Right lobe of liver (tissue), 6 donors: ENCODE measurements at places on chromosomes 6 and 20.

GRCh38 chr6:107435798-107436197, 23.6 kb downstream of the PDSS2 start:
- H3K27me3 ChIP-seq, result no peaks in the 10 kb centered on the region
- H3K4me3 ChIP-seq, result no peak overlapping the region
- no peaks in the 10 kb centered on the region for H3K4me1 ChIP-seq
- no peak for DNase-seq

- H3K4me3 ChIP-seq, result no peak overlapping the region
- peak; percentile 20 for DNase-seq
- H3K4me1 ChIP-seq, result no peaks in the 10 kb centered on the region
- H3K27ac ChIP-seq, result no peak overlapping the region
- no peaks in the 10 kb centered on the region for H3K36me3 ChIP-seq
Observed at GRCh38 chr20:53805895-53806384, 212.3 kb upstream of the ZNF217 start.

- H3K4me1 ChIP-seq, result no peaks in the 10 kb centered on the region
- no peak overlapping the region for H3K27ac ChIP-seq
- H3K4me3 ChIP-seq, result no peak overlapping the region
- no peaks in the 10 kb centered on the region for H3K36me3 ChIP-seq
Observed at GRCh38 chr20:7855545-7855944, 84.7 kb downstream of the HAO1 start.

DNA sequence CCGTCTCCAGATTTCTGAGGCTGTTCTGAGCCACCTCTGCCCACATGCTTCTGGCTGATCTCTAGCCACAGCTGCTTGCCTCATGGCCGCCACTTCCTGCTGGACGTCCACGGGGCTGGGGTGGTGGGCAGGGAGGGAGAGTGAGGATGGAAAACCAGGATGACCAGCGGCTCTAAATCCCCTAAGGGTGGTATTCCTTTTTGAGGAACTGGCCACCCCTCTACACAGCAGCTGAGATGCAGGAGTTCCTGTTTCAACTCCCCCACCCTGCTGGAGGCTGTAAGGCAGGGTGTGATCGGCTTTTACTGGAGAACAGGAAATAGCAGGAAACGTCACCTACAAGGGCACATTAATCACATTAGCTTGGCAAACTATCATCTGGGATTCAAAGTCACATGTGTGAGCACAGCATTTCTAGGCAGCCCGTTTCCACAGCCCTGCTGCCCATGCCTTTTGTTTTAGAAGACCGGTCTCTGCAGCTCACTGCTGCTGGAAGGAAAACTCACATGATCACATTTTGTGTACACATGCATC, 181.6 kb upstream of the ECI2 start:
- DNase-seq, result no peak
- H3K4me1 ChIP-seq, result no peaks in the 10 kb centered on the region
- no peak overlapping the region for H3K27ac ChIP-seq
- H3K36me3 ChIP-seq, result no peaks in the 10 kb centered on the region

- no peaks in the 10 kb centered on the region for H3K4me1 ChIP-seq
- no peaks in the 10 kb centered on the region for H3K27me3 ChIP-seq
- no peak overlapping the region for H3K4me3 ChIP-seq
- H3K36me3 ChIP-seq, result no peaks in the 10 kb centered on the region
- no peak for DNase-seq
- no peak overlapping the region for H3K27ac ChIP-seq
Observed at GRCh38 chr20:50427719-50428083, 82.5 kb upstream of the PTPN1 start.

DNA sequence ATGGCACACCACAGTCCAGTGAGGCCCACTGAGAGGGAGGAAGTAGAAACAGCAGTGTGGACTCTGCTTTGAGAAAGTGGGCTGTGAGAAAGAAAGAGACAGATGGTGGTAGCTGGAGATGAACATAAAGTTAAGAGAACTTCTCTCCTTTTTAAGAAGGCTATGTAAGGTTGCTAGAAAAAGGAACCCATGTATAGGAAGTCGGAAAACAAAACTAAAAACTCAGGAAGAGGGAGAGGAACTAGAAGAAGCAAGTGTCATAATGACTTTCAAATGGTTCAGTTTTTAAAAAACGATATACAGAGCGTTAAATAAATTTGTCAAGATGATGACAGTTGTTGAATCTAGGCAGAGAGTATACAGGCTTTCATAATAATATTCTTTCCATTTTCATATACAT, 25.4 kb upstream of the GMNN start:
- H3K4me1 ChIP-seq, result no peaks in the 10 kb centered on the region
- no peak for DNase-seq
- H3K27ac ChIP-seq, result no peak overlapping the region
- no peaks in the 10 kb centered on the region for H3K27me3 ChIP-seq

DNA sequence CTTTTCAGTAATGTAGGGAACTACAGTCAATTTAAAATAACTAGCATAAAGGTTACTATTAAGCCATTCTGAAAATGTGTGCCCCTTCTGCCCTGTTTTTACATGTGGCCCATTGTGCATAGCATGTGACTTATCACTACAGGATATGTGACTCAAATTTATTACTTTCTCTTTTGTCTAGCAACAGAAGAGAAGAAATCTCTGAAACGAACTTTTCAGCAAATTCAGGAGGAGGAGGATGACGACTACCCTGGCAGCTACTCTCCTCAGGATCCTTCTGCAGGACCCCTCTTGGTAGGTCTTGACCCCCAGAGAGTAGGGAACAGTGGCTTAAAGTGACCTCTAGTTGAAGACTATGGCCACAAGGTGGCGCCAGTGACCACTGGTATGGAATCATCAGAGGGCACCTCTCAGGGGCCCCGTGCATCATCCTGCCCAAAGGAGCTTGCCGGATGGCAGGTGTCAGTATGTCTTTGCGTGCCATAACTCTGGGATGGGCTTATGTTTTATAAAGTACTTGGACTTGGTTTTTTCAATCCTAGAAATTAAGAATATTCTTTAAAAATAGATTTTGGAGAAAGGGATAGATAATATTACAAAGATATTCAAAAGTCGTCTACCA, 23.9 kb downstream of the RPRD1B start:
- H3K36me3 ChIP-seq, result peaks cover 10% of the 10 kb centered on the region
- H3K27me3 ChIP-seq, result no peaks in the 10 kb centered on the region
- peak; percentile 83 for DNase-seq
- no peak overlapping the region for H3K27ac ChIP-seq
- H3K4me1 ChIP-seq, result no peaks in the 10 kb centered on the region

DNA sequence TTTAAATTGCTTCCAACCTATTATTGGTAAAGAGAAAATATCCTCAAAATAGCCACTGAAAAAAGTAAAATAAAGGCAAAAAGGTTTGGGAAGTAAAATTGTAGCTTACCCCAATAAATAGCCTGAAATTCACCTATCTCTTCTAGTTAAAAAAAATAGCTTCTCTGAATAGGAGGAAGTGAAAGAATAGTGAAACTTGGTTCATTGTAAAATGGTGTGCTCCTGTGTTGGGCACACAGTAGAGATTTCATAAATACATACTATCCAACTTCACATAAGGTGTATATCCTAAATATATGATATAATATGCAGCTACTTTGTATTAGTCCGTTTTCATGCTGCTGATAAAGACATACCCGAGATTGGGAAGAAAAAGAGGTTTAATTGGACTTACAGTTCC, 45.3 kb downstream of the CDK19 start:
- no peak for DNase-seq
- H3K36me3 ChIP-seq, result no peaks in the 10 kb centered on the region
- H3K27ac ChIP-seq, result no peak overlapping the region
- no peak overlapping the region for H3K4me3 ChIP-seq
- H3K4me1 ChIP-seq, result no peaks in the 10 kb centered on the region
- no peaks in the 10 kb centered on the region for H3K27me3 ChIP-seq

- DNase-seq, result no peak
- H3K36me3 ChIP-seq, result no peaks in the 10 kb centered on the region
- H3K4me3 ChIP-seq, result no peak overlapping the region
- H3K4me1 ChIP-seq, result no peaks in the 10 kb centered on the region
Observed at GRCh38 chr6:20365456-20365855, 36.2 kb upstream of the E2F3 start.

DNA sequence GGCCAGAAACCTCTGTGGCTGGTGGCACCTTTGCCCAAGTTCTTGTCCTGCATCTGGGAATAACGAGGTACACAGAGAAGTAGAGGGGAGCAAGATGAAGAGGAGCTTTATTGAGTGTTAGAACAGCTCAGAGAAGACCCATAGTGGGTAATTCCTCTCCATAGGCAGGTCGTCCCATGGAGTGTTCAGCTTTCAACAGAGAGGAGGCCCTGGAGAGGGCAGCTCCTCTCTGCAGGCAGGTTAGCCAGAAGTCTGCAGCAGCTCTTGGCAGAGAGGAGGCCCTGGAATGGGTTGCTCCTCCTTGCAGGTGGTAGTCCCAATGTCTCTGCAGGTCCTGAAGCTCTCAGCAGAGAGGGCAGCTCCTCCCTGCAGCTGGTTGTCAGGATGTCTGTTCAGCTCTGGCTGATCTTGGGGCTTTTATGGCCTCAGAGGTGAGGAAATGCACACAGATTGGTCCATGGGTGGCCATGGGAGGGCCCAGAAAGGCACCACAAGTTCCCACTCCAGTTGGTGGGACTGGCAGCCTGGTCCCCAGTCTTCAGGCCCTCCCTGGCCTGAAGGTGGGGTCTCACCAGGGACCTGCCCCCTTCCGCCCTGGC, 89.0 kb downstream of the IPCEF1 start:
- H3K4me3 ChIP-seq, result no peak overlapping the region
- no peaks in the 10 kb centered on the region for H3K36me3 ChIP-seq
- H3K27ac ChIP-seq, result no peak overlapping the region
- H3K27me3 ChIP-seq, result no peaks in the 10 kb centered on the region
- no peak for DNase-seq

GRCh38 chr20:52104546-52105441, 86.8 kb downstream of the ZFP64 start:
- DNase-seq, result peak; percentile 55
- no peak overlapping the region for H3K27ac ChIP-seq
- H3K4me3 ChIP-seq, result peak overlapping the region; percentile 29
- no peaks in the 10 kb centered on the region for H3K4me1 ChIP-seq

- no peaks in the 10 kb centered on the region for H3K27me3 ChIP-seq
- no peaks in the 10 kb centered on the region for H3K36me3 ChIP-seq
- no peak overlapping the region for H3K27ac ChIP-seq
- H3K4me3 ChIP-seq, result no peak overlapping the region
- peak; percentile 56 for DNase-seq
Observed at GRCh38 chr20:44702776-44703175, 12.4 kb upstream of the CCN5 start.

- DNase-seq, result no peak
- H3K4me1 ChIP-seq, result peaks cover 13% of the 10 kb centered on the region
- no peaks in the 10 kb centered on the region for H3K27me3 ChIP-seq
- H3K4me3 ChIP-seq, result no peak overlapping the region
Observed at GRCh38 chr6:160137989-160138835, 16.6 kb downstream of the SLC22A1 start.

DNA sequence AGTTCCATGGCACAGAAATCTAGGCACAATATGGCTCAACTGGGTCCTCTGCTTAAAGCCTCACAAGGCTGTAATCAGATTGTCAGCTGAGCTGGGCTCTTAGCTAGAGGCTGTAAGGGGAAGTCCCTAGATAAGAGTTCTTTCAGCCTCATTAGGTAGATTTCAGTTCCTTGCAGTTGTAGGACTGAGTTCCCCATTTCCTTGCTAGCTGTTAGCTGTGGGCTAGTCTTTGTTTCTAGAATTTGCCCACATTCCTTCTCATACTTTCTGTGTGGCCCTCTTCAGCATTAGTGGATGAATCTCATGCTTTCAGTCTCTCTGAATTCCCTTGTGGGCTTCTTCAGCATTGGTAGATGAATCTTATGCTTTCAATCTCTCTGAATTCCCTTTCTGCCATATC, 71.0 kb upstream of the MRAP2 start:
- DNase-seq, result no peak
- H3K36me3 ChIP-seq, result no peaks in the 10 kb centered on the region
- H3K4me3 ChIP-seq, result no peak overlapping the region

DNA sequence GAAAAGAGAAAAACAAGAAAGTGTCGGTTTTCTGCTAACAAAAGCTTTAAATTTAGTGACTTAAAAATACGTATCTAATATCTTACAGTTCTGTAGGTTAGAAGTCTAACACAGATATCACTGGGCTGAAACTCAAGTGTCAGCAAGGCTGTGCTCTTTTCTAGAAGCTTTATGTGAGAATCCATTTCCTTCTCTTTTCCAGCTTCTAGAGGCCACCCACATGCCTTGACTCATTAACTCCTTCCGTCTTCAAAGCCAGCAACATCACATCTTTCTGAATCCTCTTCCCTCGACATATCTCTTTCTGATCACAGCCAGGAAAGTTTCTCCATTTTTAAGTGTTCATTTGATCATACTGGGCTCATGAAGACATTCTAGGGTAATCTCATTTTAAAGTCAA, 262.0 kb downstream of the MAFB start:
- no peaks in the 10 kb centered on the region for H3K27me3 ChIP-seq
- no peak overlapping the region for H3K27ac ChIP-seq
- H3K4me1 ChIP-seq, result no peaks in the 10 kb centered on the region
- H3K36me3 ChIP-seq, result no peaks in the 10 kb centered on the region

- no peaks in the 10 kb centered on the region for H3K27me3 ChIP-seq
- H3K27ac ChIP-seq, result no peak overlapping the region
- H3K4me3 ChIP-seq, result no peak overlapping the region
- H3K36me3 ChIP-seq, result no peaks in the 10 kb centered on the region
- H3K4me1 ChIP-seq, result no peaks in the 10 kb centered on the region
- DNase-seq, result no peak
Observed at GRCh38 chr20:58571693-58572427, 56.7 kb upstream of the APCDD1L start.

- H3K27ac ChIP-seq, result no peak overlapping the region
- no peak overlapping the region for H3K4me3 ChIP-seq
- H3K27me3 ChIP-seq, result no peaks in the 10 kb centered on the region
- no peak for DNase-seq
- no peaks in the 10 kb centered on the region for H3K4me1 ChIP-seq
Observed at GRCh38 chr6:29916741-29917140, 25.6 kb upstream of the HLA-A start.

GRCh38 chr20:63135411-63135810, 80.5 kb downstream of the YTHDF1 start:
- no peaks in the 10 kb centered on the region for H3K4me1 ChIP-seq
- no peaks in the 10 kb centered on the region for H3K27me3 ChIP-seq

- H3K4me3 ChIP-seq, result no peak overlapping the region
- no peak for DNase-seq
- H3K27ac ChIP-seq, result no peak overlapping the region
- no peaks in the 10 kb centered on the region for H3K36me3 ChIP-seq
- peaks cover 46% of the 10 kb centered on the region for H3K4me1 ChIP-seq
Observed at GRCh38 chr6:108676555-108676954, 115.8 kb downstream of the FOXO3 start.
